ENCODE measurements at places on chromosomes 7 and 10.
A peak's percentile ranks its signal among the peaks of the same experiment; 100 is the strongest.

GRCh38 chr7:142077762-142078161 is 33.8 kb upstream of the MGAM2 start:
- no peak for DNase-seq

- no peak for DNase-seq
Measured at GRCh38 chr7:4144172-4144701, 537.9 kb upstream of the FOXK1 start.

- DNase-seq: no peak
Measured at GRCh38 chr7:36403452-36403851, 13.8 kb downstream of the ANLN start.

DNA sequence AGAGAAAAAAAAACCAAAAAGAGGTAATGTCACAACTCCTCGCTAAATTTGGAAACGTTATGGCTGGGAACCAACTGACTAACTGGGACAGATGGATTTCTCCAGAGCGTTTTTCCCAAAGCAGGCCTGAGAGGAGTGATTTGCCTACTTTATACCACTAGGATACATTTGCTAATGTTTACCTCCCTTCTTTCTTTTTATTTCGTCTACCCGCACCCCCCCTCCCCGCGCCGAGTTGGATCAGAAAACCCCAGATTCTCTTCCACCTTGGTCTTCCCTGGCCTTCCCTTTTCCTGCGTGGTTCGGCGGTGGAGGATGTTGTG is 7.2 kb downstream of the CPA2 start:
- no peak for DNase-seq

DNA sequence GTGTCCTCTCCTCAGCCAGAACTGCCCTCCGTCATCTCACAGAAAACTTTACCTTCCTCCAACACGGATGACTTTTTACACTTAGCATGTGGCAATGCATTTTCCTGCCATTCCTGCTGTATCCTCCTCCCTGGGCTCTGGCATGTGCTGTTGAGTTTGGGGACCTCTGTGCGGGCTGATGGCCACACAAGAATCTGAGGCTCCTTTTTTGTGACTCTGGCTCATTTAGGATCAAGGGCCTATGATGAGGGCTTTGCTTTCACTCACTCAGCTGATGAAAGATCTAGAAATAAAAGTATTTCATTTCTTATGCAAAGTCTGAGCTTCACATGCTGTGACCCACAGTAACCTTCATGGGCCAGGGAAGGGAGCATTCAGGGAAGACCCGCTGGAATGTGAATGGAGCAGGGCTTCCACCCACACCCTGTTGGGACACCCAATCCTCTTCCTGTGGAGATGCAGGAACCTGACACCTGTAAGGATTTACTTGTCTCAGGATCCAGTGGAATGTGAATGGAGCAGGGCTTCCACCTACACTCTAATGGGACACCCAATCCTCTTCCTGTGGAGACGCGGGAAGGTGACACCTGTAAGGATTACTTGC is 500.3 kb upstream of the MKI67 start:
- no peak for DNase-seq

DNA sequence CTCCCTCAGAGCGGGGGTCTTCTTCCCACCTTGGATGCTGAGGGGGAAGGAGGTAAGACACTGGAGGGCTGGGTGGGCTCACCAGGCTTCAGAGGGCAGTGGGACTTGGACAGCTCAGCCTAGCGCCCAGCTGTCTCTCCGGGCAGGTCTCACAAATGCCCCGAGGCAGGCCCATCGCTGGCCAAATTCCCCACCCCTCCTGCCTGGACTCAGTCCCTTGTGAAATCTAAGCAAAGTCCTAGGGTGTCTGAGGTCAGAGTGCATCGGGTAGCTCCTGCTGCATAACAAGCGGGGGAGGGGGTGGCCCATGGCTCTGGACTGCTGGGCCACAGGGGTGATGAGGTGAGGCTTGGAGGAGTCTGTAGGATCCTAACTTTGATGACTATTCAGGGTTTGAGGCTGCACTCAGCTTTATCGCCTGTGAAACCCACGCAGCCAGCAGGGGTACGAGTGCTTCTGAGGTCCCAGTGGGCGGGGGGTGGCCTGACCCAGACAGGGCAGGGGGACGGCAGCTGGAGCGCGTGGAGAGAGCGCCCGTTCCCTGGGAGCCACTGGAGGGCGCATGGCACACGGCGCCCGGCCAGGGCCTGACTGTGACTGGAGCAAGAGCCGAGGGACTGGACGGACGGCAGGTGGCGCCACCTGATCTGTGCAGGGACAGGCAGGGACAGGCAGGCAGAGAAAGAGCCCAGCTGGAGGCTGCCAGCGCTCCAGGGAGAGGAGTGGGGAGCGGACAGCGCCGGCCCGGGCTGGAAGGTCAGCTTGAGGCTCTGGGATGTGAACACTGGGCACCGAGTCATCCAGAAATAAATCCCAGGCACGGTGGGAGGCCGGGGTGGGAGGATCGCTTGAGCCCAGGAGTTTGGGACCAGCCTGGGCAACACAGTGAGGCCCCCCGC is 10.0 kb downstream of the CYP2W1 start:
- peak; percentile 97 for DNase-seq

- DNase-seq: no peak
Measured at GRCh38 chr7:158014976-158015375, 572.6 kb downstream of the PTPRN2 start.

DNA sequence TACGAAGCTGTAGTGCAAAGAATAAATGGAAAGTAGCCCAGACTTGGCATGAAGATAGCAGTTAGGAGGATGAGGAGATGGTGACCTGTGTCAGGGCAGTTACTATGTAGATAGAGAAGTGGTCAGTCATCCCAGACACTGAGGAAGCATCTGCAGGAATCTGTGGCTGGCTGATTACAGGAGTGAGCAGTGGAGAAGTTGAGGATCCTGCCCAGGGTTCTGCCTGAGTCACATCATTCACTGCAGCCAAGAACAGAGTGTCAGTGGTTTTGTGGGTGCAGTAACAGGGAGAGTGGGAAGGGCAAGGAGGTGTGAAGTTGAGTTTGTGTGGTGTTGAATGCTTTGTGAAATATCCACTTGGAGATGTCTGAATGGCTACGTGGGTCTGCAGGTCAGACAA is 676.4 kb upstream of the NRP1 start:
- DNase-seq: no peak
